Thymus (tissue), 14 donors: ENCODE measurements at places on chromosomes 3 and 15. TPM values are rescaled to one million over a fixed set of nuclear protein-coding genes. Genes with fewer than 3 reads are reported as not detected.

The MORC1 gene
- 0.05 TPM for total RNA-seq

The IQCH gene
- 1.8 TPM for total RNA-seq

The IL16 gene
- 71.6 TPM for total RNA-seq

The KBTBD8 gene
- total RNA-seq = 6.9 TPM

The PYGO1 gene
- total RNA-seq = 0.71 TPM

GRCh38 chr3:106232956-106233355, 364.1 kb upstream of the CBLB start:
- H3K36me3 ChIP-seq = no peaks in the 10 kb centered on the region
- no peak overlapping the region for H3K4me3 ChIP-seq
- H3K27ac ChIP-seq = no peak overlapping the region
- H3K4me1 ChIP-seq = no peaks in the 10 kb centered on the region

DNA sequence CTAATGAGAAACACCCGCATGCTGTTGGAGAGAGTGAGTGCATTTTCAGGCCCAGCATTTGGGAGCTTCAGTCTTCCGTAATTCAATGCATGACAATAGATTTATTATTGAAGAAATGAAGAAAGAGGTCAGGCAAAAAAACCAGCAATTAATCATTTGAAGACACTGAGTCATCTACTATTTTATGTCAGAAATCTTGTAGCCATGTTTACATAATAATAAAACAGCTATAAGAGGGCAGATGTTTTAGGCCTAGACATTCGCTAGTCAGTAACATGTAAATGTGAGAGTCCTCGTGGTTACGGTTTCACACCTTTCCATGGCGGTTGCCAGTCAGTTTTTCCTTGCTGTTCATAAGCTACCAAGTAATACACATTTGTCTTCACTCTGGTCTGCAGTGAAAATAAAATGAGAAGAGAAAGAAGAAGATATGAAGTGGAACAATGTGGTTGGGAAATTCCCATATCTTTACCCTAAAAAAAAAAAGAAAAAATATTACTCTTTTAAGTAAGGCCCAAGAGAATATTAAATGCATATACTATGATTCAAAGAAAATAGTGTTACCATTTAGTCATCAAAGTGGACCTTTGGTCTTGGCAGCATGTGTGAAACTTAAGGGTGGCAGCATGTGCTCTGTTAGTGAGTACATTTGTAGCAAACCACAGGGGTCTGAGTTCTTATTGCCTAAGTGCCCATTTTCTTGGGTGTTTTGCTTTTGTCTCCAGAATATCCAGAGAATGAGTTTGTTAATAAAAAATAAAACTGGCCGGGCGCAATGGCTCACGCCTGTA, 140.5 kb upstream of the TBL1XR1 start:
- H3K4me1 ChIP-seq = peaks cover 5% of the 10 kb centered on the region
- H3K27me3 ChIP-seq = no peaks in the 10 kb centered on the region
- H3K36me3 ChIP-seq = no peaks in the 10 kb centered on the region
- no peak for DNase-seq
- H3K4me3 ChIP-seq = no peak overlapping the region
- no peak overlapping the region for H3K27ac ChIP-seq

GRCh38 chr3:175326041-175326440, 466.9 kb downstream of the NAALADL2 start:
- no peak overlapping the region for H3K27ac ChIP-seq
- no peak for DNase-seq
- H3K27me3 ChIP-seq = no peaks in the 10 kb centered on the region
- H3K36me3 ChIP-seq = no peaks in the 10 kb centered on the region
- H3K4me1 ChIP-seq = no peaks in the 10 kb centered on the region

- DNase-seq = no peak
- H3K27ac ChIP-seq = no peak overlapping the region
- H3K36me3 ChIP-seq = no peaks in the 10 kb centered on the region
- no peaks in the 10 kb centered on the region for H3K4me1 ChIP-seq
- no peaks in the 10 kb centered on the region for H3K27me3 ChIP-seq
Measured at GRCh38 chr3:106688464-106688863, 688.8 kb upstream of the CCDC54 start.

- H3K36me3 ChIP-seq = no peaks in the 10 kb centered on the region
- H3K27ac ChIP-seq = no peak overlapping the region
- no peak overlapping the region for H3K4me3 ChIP-seq
- no peak for DNase-seq
Measured at GRCh38 chr3:118548434-118548833, 486.2 kb downstream of the IGSF11 start.

GRCh38 chr3:183134844-183135243, 27.7 kb downstream of the LAMP3 start:
- no peak overlapping the region for H3K27ac ChIP-seq
- H3K4me1 ChIP-seq = no peaks in the 10 kb centered on the region
- H3K36me3 ChIP-seq = no peaks in the 10 kb centered on the region
- DNase-seq = no peak
- H3K4me3 ChIP-seq = no peak overlapping the region
- no peaks in the 10 kb centered on the region for H3K27me3 ChIP-seq

GRCh38 chr15:81747482-81747881, 298.3 kb downstream of the MEX3B start:
- H3K4me3 ChIP-seq = no peak overlapping the region
- no peak for DNase-seq

GRCh38 chr3:142595951-142596725, at the start of gene PLS1:
PLS1 (plus strand) TSS chr3:142596393; CDS start chr3:142664238, 67,845 bp downstream.
- peak within 1 kb of the TSS; percentile 94 for H3K4me3 ChIP-seq
- peak within 1 kb of the TSS; percentile 49 for H3K27ac ChIP-seq
- H3K4me1 ChIP-seq = peaks cover 4% of the 10 kb centered on the region
- H3K36me3 ChIP-seq = no peaks in the 10 kb centered on the region

DNA sequence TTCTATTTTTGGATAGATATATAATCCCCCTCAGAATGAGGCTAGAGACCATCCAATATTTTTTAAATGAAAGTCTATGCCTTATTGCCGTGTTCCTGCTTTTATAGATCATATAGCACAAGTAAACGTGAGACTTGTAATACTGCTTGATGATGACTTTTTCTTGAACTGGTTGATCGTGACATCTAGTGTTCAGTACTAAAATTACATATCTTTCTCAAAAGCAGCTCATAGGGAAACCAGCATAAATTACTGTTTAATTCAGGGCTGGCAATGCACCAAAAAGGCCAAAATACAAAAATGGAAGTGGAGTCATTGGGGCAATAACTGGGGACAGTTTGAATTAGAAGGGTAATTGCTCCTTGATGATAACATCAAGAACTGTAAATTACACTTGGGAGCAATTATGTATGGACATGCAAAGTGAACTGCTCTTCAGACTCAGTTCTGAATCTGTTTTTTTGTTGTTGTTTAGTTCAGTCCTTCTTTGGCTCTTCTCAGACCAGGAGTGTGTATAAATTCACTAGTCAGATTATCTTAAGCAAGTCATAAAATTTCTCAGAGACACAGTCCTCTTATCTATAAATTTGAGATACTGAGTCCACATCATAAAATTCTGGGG, 325.3 kb downstream of the THSD4 start:
- no peak overlapping the region for H3K4me3 ChIP-seq
- no peaks in the 10 kb centered on the region for H3K4me1 ChIP-seq
- H3K27ac ChIP-seq = no peak overlapping the region
- peak; percentile 15 for DNase-seq
- H3K27me3 ChIP-seq = no peaks in the 10 kb centered on the region

DNA sequence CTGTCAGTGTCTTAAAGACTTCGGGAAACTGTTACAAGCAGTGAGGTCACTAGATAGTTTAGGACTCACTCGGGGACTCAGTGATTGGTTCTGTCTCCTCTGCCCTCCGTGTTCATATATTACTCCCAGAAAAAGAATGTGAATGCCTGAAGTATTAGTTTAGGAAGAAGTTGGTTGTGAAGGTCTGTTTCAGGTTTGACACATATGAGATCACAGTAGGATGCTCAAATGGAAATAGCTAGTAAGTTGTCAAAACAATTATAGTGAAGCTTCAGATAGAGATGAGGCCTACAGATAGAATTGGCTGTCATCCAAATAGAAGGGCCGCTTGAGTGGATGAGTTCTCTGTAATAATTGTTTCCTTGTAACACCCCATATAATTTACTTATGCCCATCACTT, 172.6 kb downstream of the PLCL2 start:
- H3K27ac ChIP-seq = no peak overlapping the region
- no peaks in the 10 kb centered on the region for H3K36me3 ChIP-seq
- no peak overlapping the region for H3K4me3 ChIP-seq
